ENCODE measurements at places on chromosomes 11 and 22. TPM values are rescaled to one million over a fixed set of nuclear protein-coding genes. Genes with fewer than 3 reads are reported as not detected.

DNA sequence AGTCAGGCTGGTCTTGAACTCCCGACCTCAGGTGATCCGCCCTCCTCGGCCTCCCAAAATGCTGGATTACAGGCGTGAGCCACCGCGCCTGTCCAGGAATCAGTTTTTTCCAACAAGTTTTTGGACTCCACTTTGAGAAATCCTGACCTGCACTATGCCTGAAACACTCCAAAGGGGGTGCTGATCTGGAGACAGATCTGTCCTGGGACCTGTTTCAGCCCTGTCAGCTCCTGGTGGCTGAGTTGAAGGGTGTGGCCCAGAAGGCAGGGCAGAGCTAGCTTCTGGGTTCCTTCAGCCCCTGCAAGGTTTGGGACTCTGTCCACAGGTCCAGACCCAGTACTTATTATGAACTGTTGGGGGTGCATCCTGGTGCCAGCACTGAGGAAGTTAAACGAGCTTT is 1.2 kb downstream of the DNAJC4 start:
- DNase-seq: no peak

DNA sequence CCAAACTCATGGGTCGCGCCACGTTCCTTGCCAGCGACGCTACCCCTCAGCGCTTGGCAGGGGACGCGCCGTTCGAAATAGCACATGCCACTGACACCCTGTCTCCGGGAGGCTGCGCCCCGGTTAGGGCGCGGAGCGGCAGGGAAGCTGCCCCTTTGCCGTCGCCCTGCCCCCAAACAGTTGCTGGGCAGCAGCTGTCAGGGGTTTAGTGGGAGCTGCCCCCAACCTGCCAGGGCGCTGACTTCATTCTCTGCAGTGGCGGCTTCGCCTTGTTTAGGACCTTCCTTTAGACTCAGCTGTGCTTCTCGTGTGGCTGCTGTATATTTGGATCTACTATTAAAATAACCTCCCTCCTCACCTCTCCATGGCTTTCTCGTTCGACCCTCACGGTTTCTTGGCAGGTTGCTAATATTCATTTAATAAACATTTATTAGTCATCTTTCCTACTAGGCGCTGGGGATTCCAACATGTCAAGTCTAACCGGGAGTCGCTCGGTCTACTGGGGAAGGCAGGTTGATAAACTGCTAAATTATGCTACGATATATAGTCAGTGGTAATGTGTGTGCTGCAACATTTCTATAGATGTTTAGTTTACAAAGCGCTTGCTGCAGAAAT is 782 bp downstream of the TMEM109 start:
- no peak for DNase-seq

The TSPAN18 gene
- not detected for polyA plus RNA-seq

GRCh38 chr22:31247726-31248125 is 35.6 kb downstream of the LIMK2 start:
- no peak for DNase-seq

GRCh38 chr11:35945137-35945518 is 1.3 kb downstream of the LDLRAD3 start:
- no peak for DNase-seq

The KRTAP5-4 gene
- not detected for polyA plus RNA-seq

GRCh38 chr11:32107647-32108046 is 16.8 kb downstream of the RCN1 start:
- no peak for DNase-seq

The ATL3 gene
- polyA plus RNA-seq: 24.8 TPM

- DNase-seq: no peak
Observed at GRCh38 chr22:29102300-29102699, 29.5 kb downstream of the KREMEN1 start.

Measured in keratinocyte (primary cell).